Progenitor cell of endocrine pancreas (in vitro differentiated cells): ENCODE measurements at places on chromosomes 2 and 18. TPM values are rescaled to one million over a fixed set of nuclear protein-coding genes. Genes with fewer than 3 reads are reported as not detected.

The TUBB6 gene
- 7.2 and 10.7 TPM in 2 replicates for total RNA-seq

The EGR4 gene
- 0.12 TPM in 1 of 2 replicates, not detected in the other for total RNA-seq

The UNC80 gene
- 3.1 and 4.3 TPM in 2 replicates for total RNA-seq

The VAMP5 gene
- 4.2 TPM in 2 replicates for total RNA-seq

The FBLN7 gene
- total RNA-seq: 9.3 and 13.3 TPM in 2 replicates

The POTEC gene
- total RNA-seq: not detected in 2 replicates

GRCh38 chr2:556485-556884, 120.7 kb downstream of the TMEM18 start:
- DNase-seq: no peak

- DNase-seq: no peak
Observed at GRCh38 chr2:91442246-91442905, 2750.9 kb downstream of the RPIA start.

- peak; percentile 29 for DNase-seq
Observed at GRCh38 chr18:51196811-51197660, 445 bp downstream of the MEX3C start.

- DNase-seq: no peak
Observed at GRCh38 chr2:179682756-179683155, 178.7 kb downstream of the ZNF385B start.

DNA sequence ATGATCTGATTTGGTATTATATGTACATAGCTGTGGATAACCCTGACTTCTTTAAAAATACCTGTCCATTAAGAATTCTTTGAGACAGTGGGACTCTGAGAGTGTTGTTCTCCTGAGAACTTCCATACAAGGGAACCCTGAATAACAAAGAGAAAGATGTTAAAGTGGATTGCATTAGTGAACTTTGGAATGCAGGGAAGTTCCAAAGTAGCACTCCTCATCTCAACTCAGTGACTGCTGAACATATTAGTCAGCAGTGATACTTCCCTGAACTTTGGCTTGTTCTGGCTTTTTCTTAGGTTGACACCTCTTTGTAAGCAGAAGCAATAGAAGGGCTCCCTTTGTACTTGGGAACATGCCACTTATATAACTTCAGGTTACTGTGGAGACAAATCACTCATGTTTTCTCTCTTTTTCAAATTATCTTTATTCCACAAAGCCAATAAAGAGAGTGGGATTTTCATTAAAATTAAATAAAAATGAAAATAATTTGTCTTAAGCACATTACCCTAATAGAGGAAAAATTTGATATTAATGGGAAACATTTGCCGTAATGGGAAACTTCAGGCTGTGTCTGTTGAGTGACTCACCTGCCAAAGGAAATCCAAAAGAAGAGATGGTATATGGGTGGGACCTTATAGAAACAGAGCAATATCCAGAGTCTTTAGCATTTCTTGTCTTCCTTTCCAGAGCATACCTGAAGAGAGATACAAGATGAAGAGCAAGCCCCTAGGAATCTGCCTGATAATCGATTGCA, 33.3 kb downstream of the CFLAR start:
- DNase-seq: no peak

GRCh38 chr2:96540136-96540535, 3.6 kb downstream of the ARID5A start:
- DNase-seq: no peak

- no peak for DNase-seq
Observed at GRCh38 chr18:8763611-8764010, 58.3 kb downstream of the MTCL1 start.

DNA sequence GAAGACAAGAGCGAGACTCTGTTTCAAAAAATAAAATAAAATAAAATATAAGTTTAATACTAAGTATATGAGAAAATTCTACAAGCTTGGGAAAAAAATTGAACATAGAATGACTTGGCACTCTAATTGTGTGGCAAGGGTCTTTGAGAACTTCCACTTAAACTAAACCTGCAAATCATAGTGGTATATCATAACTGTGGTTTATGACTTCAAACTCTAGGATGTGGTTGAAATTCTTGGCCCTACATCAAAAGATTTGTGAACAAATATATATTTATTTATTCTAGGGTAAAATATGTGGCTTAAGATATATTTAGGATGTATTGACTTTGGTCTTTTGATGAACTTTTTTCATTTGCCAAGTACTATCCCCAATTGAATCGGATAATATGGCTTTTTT, 3.1 kb upstream of the FAM171B start:
- no peak for DNase-seq

DNA sequence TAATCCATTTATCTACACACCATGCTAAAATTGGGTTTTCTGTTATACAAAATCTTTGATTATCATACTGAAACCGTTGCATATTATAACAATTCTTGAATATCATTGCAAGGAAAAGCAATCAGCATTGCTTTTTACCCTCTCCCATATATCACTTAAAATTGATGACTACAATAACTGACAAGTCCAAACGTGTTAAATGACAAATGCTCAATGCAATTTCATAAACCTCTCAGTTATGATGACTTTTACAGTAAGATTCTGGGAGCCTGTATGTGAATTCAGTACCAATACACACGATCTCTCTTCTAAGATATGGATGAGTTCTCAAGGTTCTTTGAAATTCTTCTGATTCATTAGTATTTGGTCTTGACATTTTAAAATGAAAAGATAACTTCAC, 368.5 kb upstream of the TRIB2 start:
- no peak for DNase-seq

- DNase-seq: no peak
Observed at GRCh38 chr2:55844986-55845385, 78.6 kb downstream of the EFEMP1 start.

GRCh38 chr2:109703077-109703476, 88.9 kb downstream of the SOWAHC start:
- DNase-seq: no peak

GRCh38 chr2:10477443-10478297, 29.5 kb upstream of the ODC1 start:
- no peak for DNase-seq

GRCh38 chr2:49931241-49931640, 776.9 kb upstream of the FSHR start:
- no peak for DNase-seq

DNA sequence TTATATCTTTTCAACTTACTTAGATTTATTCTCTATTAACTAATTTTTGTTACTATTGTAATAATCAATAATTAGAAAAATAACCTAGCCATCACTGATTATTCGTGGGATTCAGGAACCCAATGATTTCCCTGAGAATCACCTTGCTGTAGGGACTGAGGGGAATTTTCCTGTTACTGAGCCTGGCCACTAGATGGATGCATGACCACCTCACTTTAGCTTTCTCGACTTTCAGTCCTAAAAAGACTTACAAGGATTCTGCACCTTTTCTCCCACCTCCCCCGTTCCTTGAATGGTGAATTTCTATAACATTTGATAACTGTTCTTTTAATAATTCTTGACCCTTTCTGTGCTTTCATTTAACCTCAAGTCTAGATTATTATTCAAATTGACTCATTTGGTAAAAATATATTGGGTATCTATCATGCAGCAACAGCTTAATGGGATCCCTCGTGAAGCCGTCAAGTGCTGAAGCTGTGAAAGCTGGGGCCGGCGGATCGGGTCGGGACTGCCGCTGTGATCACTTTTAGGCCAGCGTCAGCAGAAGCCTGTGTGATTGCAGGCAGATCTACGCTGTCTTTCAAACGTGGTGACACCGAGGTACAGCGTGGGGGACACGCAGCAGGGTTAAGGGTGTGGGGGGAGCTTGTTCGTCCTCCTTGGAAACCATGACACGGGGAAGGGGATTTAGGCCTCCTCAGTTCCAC, 38.8 kb upstream of the TMEM18 start:
- DNase-seq: no peak

DNA sequence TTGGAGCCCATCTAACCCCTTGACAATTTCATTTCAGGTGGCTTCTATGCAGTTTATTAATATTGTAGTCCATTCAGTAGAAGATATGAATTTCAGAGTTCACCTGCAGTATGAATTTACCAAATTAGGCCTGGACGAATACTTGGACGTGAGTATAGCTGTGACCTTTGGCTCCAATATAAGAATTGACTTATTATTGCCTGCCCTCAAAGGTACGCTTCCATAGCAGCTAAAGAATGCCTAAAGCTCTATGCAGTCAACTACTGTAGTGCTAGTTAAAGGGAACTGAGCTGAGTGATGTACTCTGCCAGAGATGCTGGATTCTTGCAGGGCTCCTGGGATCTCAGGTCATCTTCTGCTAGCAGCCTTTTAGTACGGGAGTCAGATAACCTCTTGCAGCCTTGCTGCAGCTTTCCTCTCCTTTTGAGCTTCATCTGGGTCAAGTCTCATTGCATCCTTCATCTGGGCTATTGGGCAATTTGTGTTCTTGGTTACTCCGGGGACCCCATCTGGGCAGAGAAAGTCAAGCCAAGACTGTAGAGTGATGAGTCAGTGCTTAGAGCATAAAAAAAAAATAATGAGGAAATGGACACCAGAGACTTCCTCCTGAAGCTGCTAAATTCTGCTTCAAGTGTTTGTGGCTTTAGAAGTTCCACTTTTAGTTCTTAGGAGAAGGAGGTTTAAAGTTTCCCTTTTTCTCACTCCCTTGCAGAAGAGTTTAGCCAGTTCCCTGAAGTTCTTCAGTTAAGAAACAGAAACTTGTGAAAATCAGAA, 105.6 kb downstream of the PRPF40A start:
- DNase-seq: no peak

GRCh38 chr2:132477962-132478361, 61.4 kb downstream of the GPR39 start:
- DNase-seq: no peak

DNA sequence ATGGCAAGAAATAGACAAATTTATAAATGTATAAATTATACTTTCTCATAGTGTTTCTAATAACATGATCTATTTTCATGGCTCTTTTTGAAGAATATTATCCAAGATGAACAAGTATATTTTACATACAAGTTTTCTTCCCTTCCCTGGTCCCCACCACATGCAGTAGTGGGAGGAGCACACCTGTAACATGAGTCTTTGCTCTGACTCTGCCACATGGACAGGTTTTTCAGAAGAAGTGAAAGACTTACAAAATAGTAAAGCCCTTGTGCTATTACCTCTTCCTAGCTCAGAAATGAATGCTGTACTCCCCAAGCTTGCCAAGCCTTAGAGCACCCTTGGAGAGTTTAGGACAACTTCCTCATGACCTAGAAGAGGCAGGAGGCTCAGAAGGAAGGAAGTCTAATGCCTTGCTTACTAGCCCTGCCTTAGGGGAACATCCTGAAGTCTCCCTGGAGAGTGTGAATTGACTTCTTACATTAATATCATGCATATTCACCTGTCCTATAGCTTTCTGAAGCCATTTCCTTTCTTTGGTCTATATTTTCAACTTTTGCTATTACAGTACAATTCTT, 18.4 kb downstream of the MXD1 start:
- no peak for DNase-seq

GRCh38 chr2:240405133-240405532, 30.3 kb upstream of the GPC1 start:
- no peak for DNase-seq

GRCh38 chr18:3799515-3799914, 349.5 kb downstream of the TGIF1 start:
- no peak for DNase-seq

DNA sequence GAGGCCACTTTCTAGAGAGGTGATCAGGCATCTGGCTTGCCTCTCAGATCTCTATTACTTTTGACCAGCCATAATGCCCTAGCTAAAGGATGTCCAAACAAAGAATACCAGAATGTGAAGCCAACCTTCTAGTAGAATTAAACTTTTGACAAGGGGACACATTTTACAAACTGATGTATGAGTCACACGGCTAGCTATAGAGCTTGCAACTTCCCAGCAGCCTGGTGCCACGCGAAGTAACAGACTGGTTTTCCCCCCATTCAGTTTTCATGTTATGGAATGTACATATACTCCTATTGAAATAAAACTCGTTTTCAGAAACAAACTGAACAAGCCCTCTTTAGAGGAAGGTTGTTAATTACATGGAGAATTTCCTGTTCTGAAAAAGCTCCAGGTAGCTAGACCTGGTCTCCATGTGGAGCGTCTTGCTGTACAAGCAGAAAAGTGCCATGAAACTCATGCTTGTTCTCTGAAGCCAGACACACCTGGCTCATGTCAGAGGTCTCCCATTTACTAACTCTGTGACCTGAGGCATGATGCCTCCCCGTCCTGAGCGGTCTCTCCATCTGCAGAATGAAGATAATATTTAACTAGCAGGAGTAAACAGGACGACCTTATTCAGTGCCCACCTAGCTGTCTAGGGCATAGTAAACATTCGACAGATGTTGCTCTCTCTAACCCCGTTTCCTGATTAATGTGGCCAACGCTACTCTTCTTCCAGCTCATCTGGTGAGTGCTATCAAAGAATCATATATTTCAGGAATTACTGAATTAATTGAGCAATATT, 81.5 kb upstream of the MAP3K20 start:
- DNase-seq: no peak

- no peak for DNase-seq
Observed at GRCh38 chr2:12728221-12728777, 11.6 kb downstream of the TRIB2 start.

DNA sequence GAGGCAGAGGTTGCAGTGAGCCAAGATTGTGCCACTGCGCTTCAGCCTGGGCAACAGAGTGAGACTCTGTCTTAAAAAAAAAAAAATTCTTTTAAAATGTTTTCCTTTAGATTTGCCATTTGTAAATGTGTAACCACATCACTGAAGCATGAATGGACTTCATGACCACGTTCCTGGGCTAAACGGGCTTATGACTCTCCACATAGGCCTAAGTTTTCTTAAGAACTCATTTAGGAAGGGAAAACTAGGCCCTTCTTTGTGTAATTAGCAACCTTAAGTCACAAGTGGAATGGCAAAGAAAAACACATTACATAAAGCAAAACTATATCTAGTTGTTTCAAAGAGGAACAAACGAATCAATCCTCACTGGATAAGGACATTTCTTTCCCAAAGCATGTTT, 99.5 kb downstream of the MEIS1 start:
- DNase-seq: no peak

GRCh38 chr2:156526950-156527636, 90.9 kb downstream of the GPD2 start:
- DNase-seq: no peak
